Mesothelial cell of epicardium (in vitro differentiated cells): ENCODE measurements at places on chromosomes 5 and 9. TPM values are rescaled to one million over a fixed set of nuclear protein-coding genes. Genes with fewer than 3 reads are reported as not detected.

DNA sequence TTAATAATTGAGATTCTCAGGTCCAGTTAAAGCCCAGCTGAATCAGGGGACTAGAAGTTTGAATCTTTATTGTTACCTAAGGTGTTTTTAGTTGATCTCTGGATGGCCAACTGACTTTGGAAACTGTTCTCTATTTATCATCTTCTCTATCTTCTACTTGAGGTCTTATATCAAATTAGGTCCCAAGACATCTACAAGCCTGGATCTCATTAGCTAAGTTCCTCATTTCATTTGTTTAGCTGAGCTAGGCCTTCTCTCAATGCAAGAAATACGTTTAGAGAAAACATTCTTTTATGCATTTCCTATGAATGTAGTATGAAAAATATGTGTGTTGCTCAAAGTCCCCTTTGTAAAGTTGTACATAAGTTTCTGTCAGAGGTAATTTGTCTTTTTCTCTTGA lies 196.6 kb downstream of the PTTG1 start:
- H3K27ac ChIP-seq = no peak overlapping the region
- DNase-seq = no peak
- H3K36me3 ChIP-seq = no peaks in the 10 kb centered on the region
- H3K27me3 ChIP-seq = peaks cover 46% of the 10 kb centered on the region
- peaks cover 9% of the 10 kb centered on the region for H3K4me1 ChIP-seq

NTRK2 gene
- total RNA-seq = 63.4 to 67.5 TPM (median 65.0 TPM) in 3 replicates

GRCh38 chr5:81428446-81428845 lies 34.5 kb upstream of the ACOT12 start:
- DNase-seq = no peak
- no peak overlapping the region for H3K4me3 ChIP-seq
- no peaks in the 10 kb centered on the region for H3K27me3 ChIP-seq
- peaks cover 14% of the 10 kb centered on the region for H3K4me1 ChIP-seq
- peaks cover 6% of the 10 kb centered on the region for H3K36me3 ChIP-seq

GRCh38 chr5:4065472-4066320 lies 470.1 kb downstream of the IRX1 start:
- no peaks in the 10 kb centered on the region for H3K36me3 ChIP-seq
- no peak for DNase-seq
- peak overlapping the region; percentile 78 for H3K27ac ChIP-seq
- H3K27me3 ChIP-seq = no peaks in the 10 kb centered on the region
- H3K4me1 ChIP-seq = peaks cover 55% of the 10 kb centered on the region
- H3K4me3 ChIP-seq = no peak overlapping the region

- no peaks in the 10 kb centered on the region for H3K27me3 ChIP-seq
- peaks cover 27% of the 10 kb centered on the region for H3K4me1 ChIP-seq
- H3K4me3 ChIP-seq = no peak overlapping the region
- peaks cover under 1% of the 10 kb centered on the region for H3K36me3 ChIP-seq
- peak overlapping the region; percentile 39 for H3K27ac ChIP-seq
Measured at GRCh38 chr5:9439531-9440292, 106.2 kb downstream of the SEMA5A start.

DNA sequence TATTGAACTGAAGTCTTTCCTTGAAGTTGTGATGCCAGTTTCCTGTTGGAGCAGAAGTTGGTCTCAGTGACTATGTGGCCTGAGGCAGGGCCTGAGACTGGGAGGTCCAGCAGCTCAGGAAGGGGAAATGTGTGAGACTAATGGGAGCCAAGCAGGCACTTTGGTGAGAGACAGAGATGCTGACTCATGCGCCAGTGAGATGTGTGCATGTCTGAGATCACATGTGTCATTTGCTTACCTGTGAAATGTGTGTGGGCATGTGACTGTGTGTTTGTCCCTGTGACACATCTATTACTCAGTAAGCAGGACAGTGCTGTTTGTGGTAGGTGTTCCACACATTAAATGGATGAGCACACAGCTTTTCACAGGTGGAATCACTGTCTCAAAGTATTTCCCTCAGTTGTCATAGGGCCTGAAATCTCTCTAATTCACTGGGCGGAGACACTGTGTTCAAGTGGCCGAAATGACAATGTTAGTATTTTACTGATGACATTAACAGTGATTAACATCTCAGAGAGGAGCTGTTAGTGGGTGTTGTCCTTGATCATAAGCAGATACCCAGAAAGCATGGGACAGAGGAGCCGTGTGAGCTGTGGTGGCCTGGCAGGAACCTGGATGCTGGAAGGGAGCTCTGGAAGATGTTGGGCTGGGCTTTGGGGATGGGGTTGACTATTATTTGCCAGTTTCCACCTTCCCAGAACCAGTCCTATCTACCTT lies 7.4 kb downstream of the NPR2 start:
- H3K36me3 ChIP-seq = peaks cover 23% of the 10 kb centered on the region
- H3K27ac ChIP-seq = no peak overlapping the region
- DNase-seq = no peak
- peaks cover 14% of the 10 kb centered on the region for H3K4me1 ChIP-seq

GZMA gene
- not detected in 3 replicates for total RNA-seq

DNA sequence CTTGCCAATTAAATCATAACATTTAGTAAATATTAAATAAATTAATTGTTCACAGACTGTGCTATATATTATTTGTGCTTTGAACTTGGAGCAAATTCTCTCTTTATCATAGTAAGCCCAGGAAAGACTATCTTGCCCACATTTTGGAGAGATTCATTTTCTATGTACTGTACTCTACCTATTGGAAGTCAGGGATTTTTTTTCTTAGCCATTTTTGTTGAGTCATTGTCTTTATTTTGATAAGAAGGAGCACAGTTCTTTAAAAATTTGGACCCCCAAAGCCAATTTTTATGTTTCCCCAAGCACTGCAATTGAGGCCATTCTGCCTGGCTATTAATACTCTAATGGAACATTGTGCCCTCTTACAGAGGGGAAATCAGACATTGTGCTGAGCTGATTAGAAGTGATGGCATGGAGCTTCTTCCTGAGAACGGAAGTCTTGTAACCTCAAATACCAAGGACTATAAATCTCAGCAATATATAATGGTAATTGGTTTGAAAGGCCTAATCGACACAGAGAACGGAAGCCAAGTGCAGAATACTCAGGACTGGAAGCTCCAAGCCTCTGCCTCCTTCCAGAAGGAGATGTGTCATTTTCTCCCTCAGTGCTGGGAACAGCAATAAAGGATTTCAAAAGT lies 188.8 kb upstream of the PAPPA start:
- DNase-seq = no peak
- H3K36me3 ChIP-seq = no peaks in the 10 kb centered on the region
- no peaks in the 10 kb centered on the region for H3K27me3 ChIP-seq
- H3K4me3 ChIP-seq = no peak overlapping the region

DNA sequence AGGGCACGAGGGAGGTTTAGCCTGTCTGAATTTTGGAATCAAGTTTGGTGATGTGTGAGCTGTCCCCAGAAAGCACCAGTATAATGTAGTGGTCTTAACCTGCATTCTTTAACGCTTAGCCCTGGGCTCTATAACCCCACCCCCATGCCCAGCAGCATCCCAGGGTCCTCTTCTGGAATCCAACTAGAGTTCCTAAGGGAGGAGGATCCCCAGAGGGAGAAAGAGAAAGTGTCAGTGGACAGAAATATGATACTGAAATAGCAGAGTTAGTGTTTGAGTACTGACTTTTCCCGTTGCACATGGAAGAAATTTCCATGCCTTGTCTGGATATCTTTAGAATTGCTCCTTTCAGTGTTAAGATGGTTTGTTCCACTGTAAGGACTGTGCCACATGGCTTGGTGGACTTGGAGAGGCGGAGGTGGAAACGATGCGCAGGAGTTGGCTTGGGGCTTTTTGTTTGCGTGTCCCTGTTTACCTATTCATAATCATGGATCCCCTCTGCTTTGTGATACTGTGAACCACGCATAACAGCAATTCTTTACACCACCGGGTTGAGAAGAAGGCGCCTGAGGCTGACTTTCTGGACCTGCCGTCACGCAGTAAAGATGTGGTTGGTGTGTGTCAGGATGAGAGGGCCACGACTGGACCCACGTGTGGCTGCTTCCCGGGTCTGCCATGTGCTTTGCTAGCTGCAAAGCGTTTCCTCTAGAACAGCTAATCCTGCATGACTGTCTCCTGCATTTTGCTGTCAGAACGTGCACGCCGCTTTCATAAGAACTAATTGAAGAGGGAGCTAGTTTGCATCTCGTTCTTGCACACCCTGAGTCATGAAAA lies 142.3 kb downstream of the SMARCA2 start:
- peaks cover 64% of the 10 kb centered on the region for H3K4me1 ChIP-seq
- peaks cover 6% of the 10 kb centered on the region for H3K36me3 ChIP-seq
- H3K27me3 ChIP-seq = no peaks in the 10 kb centered on the region
- DNase-seq = peak; percentile 45
- peak overlapping the region; percentile 75 for H3K4me3 ChIP-seq

AMBP gene
- total RNA-seq = 0.16 to 0.22 TPM in 2 of 3 replicates, not detected in the other
